SJCRH30 (cell line): ENCODE measurements at places on chromosomes 7 and 10. TPM values are rescaled to one million over a fixed set of nuclear protein-coding genes. Genes with fewer than 3 reads are reported as not detected.
A peak's percentile ranks its signal among the peaks of the same experiment; 100 is the strongest.

DNA sequence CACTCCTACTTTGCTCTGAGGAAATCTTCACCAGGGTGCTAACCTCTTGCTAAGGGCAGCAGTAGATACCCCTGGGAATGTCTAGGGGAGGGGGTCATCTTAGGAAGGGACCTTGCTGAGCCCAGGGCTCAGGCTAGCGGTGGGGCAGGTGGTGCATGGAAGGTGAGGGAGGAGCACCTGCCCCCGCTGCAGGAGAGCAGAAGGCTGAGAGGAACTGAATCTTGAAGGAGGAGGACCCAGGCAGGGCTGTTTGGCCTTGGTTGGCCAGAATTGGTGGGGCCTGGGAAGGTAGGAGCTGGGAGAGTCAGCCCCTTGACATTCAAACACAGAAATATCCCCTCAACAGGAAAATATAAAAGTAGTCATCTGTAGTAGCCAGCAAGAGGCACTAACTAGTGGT, 7.0 kb downstream of the CALHM3 start:
- H3K27me3 ChIP-seq = no peaks in the 10 kb centered on the region
- peaks cover 12% of the 10 kb centered on the region for H3K4me1 ChIP-seq
- H3K27ac ChIP-seq = no peak overlapping the region
- H3K36me3 ChIP-seq = no peaks in the 10 kb centered on the region
- no peak for DNase-seq

DNA sequence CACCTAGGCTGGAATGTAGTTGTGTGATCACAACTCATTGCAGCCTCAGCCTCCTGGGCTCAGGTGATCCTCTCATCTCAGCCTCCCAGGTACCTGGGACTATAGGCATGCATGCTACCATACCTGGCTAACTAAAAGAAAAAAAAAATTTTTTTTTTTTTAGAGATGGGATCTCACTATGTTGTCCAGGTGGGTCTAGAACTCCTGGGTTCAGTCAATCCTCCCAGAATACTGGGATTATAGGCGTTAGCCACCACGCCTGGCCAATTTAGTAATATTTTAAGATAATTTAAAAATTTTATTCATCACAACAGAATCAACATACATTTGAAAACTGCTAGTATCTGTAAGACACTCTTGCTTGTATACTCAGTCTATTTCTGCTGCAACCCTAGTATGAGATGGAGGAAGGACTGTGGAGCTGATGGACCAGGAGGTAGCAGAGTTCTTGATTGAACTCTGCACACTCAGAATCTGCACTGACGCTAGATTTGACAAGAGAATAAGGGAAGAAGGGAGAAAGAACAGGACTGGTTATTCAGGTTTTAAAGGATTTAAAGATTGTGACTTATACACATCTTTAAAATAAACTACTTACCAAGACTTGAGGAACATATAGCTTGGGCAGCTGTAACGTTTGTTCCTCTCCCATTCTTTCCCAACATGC, 57.6 kb downstream of the VCL start:
- no peaks in the 10 kb centered on the region for H3K36me3 ChIP-seq
- H3K27me3 ChIP-seq = no peaks in the 10 kb centered on the region
- no peak for DNase-seq
- peaks cover 27% of the 10 kb centered on the region for H3K4me1 ChIP-seq
- no peak overlapping the region; the same call in 1 of the 2 replicates for H3K27ac ChIP-seq
- H3K4me3 ChIP-seq = no peak overlapping the region

DNA sequence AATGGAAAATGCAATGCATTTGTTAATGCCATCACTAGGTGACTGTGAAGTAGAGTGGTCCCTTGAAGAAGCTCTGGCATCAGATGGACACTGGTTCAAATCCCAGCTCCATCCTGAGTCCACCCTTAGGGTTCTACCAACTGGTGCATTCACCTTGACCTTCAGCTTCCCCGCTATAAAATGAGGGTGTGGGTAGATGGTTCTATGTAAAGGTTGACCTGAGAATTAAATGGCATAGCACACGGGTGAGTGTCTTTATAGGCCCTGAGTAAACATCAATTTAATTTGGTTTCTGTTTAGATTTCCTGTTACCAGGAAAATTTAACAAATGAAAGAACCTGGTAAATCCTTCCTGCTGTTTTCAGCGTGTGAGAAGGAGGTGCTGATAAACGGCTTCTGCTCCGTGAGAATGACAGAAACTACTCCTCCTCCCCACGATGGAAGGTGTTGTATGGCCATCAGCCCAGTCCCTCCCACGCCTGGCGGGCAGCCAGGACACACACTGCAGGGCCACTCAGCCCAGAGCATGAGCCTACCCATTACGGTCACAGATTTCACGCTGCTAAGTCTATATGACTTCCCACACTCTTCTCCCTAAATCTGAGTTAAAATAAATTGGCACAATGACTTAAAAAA, 210.1 kb downstream of the TNS3 start:
- no peak overlapping the region for H3K4me3 ChIP-seq
- H3K27ac ChIP-seq = peak overlapping the region; percentile 56
- peaks cover 67% of the 10 kb centered on the region for H3K4me1 ChIP-seq
- H3K27me3 ChIP-seq = no peaks in the 10 kb centered on the region

GRCh38 chr7:122919643-122920181, 33.5 kb upstream of the CADPS2 start:
- no peaks in the 10 kb centered on the region for H3K4me1 ChIP-seq
- no peaks in the 10 kb centered on the region for H3K36me3 ChIP-seq
- no peak overlapping the region for H3K4me3 ChIP-seq
- no peak for DNase-seq
- H3K27me3 ChIP-seq = no peaks in the 10 kb centered on the region

DRGX gene
- total RNA-seq = 15.0 and 17.8 TPM in 2 replicates

DNA sequence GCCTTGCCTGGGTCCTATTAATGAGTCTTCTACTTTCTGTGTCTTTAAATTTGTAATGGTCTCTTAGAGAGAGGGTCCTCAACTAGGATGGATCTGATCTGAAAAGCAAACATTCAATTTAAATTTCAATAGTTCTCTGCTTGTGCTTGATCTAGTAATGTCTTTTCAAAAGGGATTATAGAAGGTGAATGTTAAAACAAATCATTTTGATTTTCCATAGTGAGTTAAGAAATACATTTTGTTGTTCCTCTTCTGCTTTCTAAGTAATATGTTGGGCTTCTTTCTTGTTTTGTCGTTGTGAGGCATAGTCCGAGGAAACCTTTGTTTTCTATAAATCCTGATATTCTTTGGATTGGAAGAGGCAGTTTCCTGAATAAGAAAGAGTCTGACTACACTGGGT, 18.8 kb downstream of the NRF1 start:
- H3K4me1 ChIP-seq = 0 out of 2 replicates have a peak, but pooled peaks cover 3% of the 10 kb centered on the region
- H3K27me3 ChIP-seq = no peaks in the 10 kb centered on the region
- H3K36me3 ChIP-seq = no peaks in the 10 kb centered on the region; the same call in 1 of the 2 replicates
- no peak overlapping the region for H3K27ac ChIP-seq
- no peak overlapping the region for H3K4me3 ChIP-seq
- no peak for DNase-seq

DNA sequence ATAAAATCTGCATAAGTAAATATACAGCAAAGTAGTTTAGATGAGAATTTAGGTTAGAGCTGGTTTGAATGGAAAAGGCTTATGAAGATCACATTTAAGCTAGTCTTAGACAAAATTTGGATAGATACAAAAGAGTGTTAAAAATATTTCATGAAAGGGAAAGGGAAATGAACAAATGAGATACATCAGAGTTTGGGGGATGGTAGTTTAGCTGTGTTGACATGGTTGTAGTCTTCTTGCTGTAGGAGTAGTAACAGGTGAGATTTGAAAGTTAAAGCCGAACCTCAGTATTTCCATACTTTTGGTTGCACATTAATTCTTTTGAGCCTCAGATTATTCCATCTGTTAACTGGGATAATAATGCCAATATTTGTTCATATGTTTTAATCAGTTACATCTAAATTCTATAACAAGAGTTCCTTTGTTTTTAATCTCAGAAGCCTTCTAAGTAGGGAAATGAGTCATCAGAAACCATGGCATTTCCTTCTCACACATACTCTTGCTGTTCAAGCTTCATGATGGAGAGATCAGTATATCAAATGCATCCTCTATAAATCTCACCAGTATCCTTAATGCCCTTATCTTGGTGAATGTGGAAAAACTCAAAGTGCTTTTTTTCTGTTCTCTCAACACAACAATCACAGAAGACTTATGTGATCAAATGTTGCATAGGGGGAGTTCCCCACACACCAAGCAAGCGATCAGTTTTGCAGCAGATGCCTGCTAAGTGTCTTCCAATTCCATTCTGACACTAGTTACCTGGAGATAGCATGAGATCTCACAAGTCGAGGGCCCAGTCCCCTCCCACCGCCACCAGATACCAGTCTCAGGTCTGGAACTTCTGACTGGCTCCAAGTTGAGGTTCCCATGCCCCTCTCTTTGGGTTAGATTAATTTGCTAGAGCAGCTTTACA, 84.7 kb downstream of the MAPK8 start:
- H3K27me3 ChIP-seq = no peaks in the 10 kb centered on the region
- H3K4me1 ChIP-seq = peaks cover 15% of the 10 kb centered on the region
- no peak overlapping the region for H3K4me3 ChIP-seq
- peak; percentile 49 for DNase-seq
- no peaks in the 10 kb centered on the region for H3K36me3 ChIP-seq
- H3K27ac ChIP-seq = peak overlapping the region; percentile 3; the same call in 1 of the 2 replicates

GRCh38 chr7:43625980-43626379, 43.1 kb downstream of the STK17A start:
- H3K27me3 ChIP-seq = no peaks in the 10 kb centered on the region
- no peak for DNase-seq
- H3K27ac ChIP-seq = no peak overlapping the region

GRCh38 chr10:93751832-93752231, 5.9 kb upstream of the LGI1 start:
- no peak overlapping the region; the same call in 1 of the 2 replicates for H3K4me3 ChIP-seq
- no peaks in the 10 kb centered on the region for H3K36me3 ChIP-seq
- H3K27ac ChIP-seq = no peak overlapping the region
- H3K4me1 ChIP-seq = peaks cover 12% of the 10 kb centered on the region; the same call in 1 of the 2 replicates
- no peaks in the 10 kb centered on the region; the same call in 1 of the 2 replicates for H3K27me3 ChIP-seq
- DNase-seq = peak; percentile 45

DNA sequence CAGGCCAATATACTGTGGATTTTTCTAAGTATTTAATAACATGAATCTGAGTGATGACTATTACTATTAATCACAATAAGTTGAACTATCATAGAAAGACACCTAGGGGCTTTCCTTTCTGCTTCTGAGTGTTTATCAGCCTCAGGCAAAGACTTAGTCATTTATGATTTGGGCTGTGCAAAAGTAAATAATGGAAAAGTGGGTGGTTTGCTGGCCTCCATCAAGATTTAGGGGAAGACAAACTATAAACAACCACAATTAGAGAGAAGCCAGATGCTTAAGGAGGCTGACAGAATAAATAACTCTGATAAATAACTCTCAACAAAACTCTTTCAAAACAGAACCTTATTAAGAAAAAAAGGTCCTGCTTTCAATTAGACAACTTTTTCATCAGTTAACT, 64.7 kb downstream of the MACC1 start:
- H3K27ac ChIP-seq = no peak overlapping the region
- no peak for DNase-seq
- H3K4me1 ChIP-seq = no peaks in the 10 kb centered on the region

DNA sequence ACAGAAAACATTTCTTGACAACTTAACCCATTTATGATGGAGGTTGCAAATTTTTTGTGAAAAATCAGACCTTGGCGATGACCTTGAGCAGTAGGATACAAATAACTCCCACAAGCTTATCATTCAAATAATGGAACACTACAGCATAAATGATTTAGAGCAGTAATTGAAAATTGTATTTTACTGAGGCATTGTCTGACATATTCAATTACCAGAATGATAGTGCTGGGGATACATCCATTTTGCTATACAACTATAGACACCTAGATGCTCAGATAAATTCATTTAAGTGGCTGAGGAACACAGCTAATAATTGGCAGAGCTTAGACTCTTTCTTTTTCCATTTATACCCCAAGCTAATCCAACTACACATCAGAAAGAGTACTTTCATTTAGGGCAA, 18.9 kb downstream of the TWIST1 start:
- H3K4me1 ChIP-seq = 0 out of 2 replicates have a peak, but pooled peaks cover 3% of the 10 kb centered on the region
- no peak overlapping the region for H3K27ac ChIP-seq
- DNase-seq = no peak

SLC26A4 gene
- 3.7 and 3.9 TPM in 2 replicates for total RNA-seq

DNA sequence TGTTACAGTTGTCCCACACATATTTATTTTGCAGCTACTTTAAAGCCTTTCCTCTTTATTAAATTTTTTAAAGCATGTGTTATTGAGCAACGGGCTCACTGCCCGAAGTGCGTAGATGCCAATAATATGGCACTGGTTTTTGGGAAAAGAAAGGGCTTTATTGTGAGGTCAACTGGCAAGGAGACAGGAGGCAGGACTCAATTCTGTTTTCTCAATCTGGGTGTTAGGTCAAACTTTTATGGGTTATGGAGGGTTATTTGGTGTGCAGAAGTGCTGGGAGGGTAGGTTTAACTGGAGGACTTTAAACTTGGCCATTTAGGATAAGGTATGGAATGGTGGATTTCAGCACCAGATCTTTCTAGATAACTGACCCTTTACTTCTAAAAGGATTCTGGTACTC, 183.6 kb downstream of the LRRC4 start:
- H3K27me3 ChIP-seq = no peaks in the 10 kb centered on the region
- no peak overlapping the region for H3K27ac ChIP-seq
- peaks cover 13% of the 10 kb centered on the region for H3K36me3 ChIP-seq
- DNase-seq = no peak

DNA sequence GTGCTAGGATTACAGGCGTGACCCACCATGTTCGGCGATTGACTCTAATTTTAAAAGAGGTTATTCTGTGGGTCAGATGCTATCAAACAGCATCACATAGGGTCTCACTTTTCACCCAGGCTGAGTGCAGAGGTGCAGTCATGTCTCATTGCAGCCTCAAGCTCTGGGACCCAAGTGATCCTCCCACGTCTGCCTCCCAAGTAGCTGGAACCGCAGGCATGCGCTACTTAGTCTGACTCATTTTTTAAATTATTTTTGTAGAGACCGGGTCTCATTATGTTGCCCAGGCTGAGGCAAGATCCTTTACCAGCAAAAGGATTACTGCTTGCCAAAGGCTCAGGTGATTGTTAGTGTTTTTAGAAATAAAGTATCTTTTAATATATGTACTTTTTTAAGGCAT, 42.9 kb upstream of the STOX1 start:
- no peak overlapping the region for H3K27ac ChIP-seq
- no peak overlapping the region for H3K4me3 ChIP-seq
- H3K4me1 ChIP-seq = no peaks in the 10 kb centered on the region
- peaks cover 30% of the 10 kb centered on the region; the same call in 1 of the 2 replicates for H3K36me3 ChIP-seq
- no peak for DNase-seq
- H3K27me3 ChIP-seq = no peaks in the 10 kb centered on the region

GRCh38 chr10:126433351-126433750, 45.1 kb upstream of the ADAM12 start:
- DNase-seq = no peak
- no peaks in the 10 kb centered on the region for H3K36me3 ChIP-seq
- H3K27ac ChIP-seq = no peak overlapping the region
- H3K4me1 ChIP-seq = no peaks in the 10 kb centered on the region
- H3K4me3 ChIP-seq = no peak overlapping the region
